Upper lobe of right lung (tissue), 1 donor: ENCODE measurements at places on chromosomes 16 and 17. TPM values are rescaled to one million over a fixed set of nuclear protein-coding genes. Genes with fewer than 3 reads are reported as not detected.

The CACNA1H gene
- 10.9 TPM for total RNA-seq

The UTS2R gene
- total RNA-seq, result not detected

The NXN gene
- 57.3 TPM for total RNA-seq

The WNT9B gene
- 2.0 TPM for total RNA-seq

The RANGRF gene
- 31.0 TPM for total RNA-seq

The CNTNAP1 gene
- total RNA-seq, result 6.5 TPM

The CLEC18C gene
- not detected for total RNA-seq

The PKMYT1 gene
- total RNA-seq, result 3.8 TPM

The TEDC2 gene
- total RNA-seq, result not detected

The ELAC2 gene
- 35.3 TPM for total RNA-seq

The EIF4A3 gene
- 56.0 TPM for total RNA-seq

The DYNLRB2 gene
- total RNA-seq, result not detected

The VKORC1 gene
- 72.7 TPM for total RNA-seq

The ZNF423 gene
- total RNA-seq, result 11.9 TPM

The PPP1R1B gene
- total RNA-seq, result 25.1 TPM

The CD300LD gene
- total RNA-seq, result not detected

The PRSS8 gene
- total RNA-seq, result 103 TPM

The ZG16 gene
- not detected for total RNA-seq

The KRT36 gene
- not detected for total RNA-seq

The SF3B3 gene
- total RNA-seq, result 174 TPM

The ZNF276 gene
- 35.8 TPM for total RNA-seq

The RILP gene
- 39.5 TPM for total RNA-seq

The TP53TG3 gene
- not detected for total RNA-seq

The CASKIN1 gene
- total RNA-seq, result 0.06 TPM

The RAB11FIP4 gene
- 13.5 TPM for total RNA-seq

The TSNAXIP1 gene
- total RNA-seq, result 0.55 TPM

The TBC1D16 gene
- 21.7 TPM for total RNA-seq

The CLEC18A gene
- 2.0 TPM for total RNA-seq

The EPN2 gene
- 54.5 TPM for total RNA-seq

The USP36 gene
- total RNA-seq, result 69.6 TPM

The FA2H gene
- 2.1 TPM for total RNA-seq

The CES1 gene
- total RNA-seq, result 293 TPM

The GPR139 gene
- not detected for total RNA-seq

The HAS3 gene
- total RNA-seq, result 8.2 TPM

The HERPUD1 gene
- total RNA-seq, result 223 TPM

The NUPR1 gene
- total RNA-seq, result 291 TPM

The RPH3AL gene
- 33.3 TPM for total RNA-seq

The KCTD13 gene
- 23.5 TPM for total RNA-seq
